ENCODE measurements at places on chromosomes 11 and 22. TPM values are rescaled to one million over a fixed set of nuclear protein-coding genes. Genes with fewer than 3 reads are reported as not detected.

TBC1D22A gene
- 47.0 TPM for total RNA-seq

OR8B4 gene
- total RNA-seq, result not detected

MYBPC3 gene
- not detected for total RNA-seq

FOLR2 gene
- 1.1 TPM for total RNA-seq

OTOG gene
- not detected for total RNA-seq

LDLRAD3 gene
- total RNA-seq, result 0.08 TPM

PYGM gene
- total RNA-seq, result 8.0 TPM

CTSF gene
- 48.0 TPM for total RNA-seq

OR5P2 gene
- not detected for total RNA-seq

MTNR1B gene
- not detected for total RNA-seq

RASD2 gene
- not detected for total RNA-seq

POU2AF1 gene
- total RNA-seq, result 11.3 TPM

CRYBB2 gene
- not detected for total RNA-seq

DGCR6 gene
- total RNA-seq, result 12.8 TPM

IGLL1 gene
- 0.72 TPM for total RNA-seq

TRIM48 gene
- not detected for total RNA-seq

CLTCL1 gene
- 0.93 TPM for total RNA-seq

RFPL2 gene
- 0.51 TPM for total RNA-seq

TXNRD2 gene
- 26.1 TPM for total RNA-seq

OR5B21 gene
- total RNA-seq, result 1.9 TPM
